ENCODE measurements at places on chromosomes 12 and 14. TPM values are rescaled to one million over a fixed set of nuclear protein-coding genes. Genes with fewer than 3 reads are reported as not detected.
A peak's percentile ranks its signal among the peaks of the same experiment; 100 is the strongest.

DNA sequence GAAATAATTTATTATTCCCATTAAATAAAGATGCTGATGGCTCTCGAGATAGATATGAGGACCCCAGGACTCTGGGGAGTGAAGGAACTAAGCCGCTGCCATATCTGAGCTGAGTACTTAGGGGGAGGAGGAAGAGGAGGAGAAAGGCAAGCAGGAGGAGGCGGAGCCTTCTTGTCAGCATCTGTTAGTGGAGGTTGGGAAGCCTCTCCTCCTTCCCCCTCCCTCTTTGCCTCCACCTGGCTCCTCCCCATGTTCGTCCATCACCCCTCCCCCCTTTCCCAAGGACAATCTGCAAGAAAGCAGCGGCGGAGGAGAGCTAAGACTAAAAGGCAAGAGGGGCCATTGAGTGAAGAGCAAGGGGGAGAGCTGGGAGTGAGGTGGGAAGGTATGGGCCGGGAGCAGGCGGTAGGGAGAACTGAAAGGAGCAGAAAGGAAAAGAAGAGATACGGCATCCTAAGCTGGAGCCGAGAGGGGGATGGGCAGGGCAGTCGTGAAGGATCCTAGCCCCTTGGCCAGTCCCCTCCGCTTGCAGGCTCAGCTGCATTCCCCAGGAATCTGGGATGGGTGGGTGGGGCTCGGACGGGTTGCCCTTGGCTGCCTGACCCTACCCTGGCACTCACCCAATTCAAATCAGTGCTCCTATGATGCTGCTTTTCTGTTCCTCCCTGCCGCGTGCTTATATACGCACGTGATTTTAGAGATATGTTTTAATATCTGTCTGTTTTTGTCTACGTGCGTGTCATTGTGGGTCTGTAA, at the start of gene PFKM:
PFKM (plus strand) TSS at position 287 of the 756 bp plus-strand sequence. CDS start 3,411 bp downstream, outside the sequence.
- DNase-seq: peak; percentile 89

GRCh38 chr12:26275313-26276131, 80.1 kb downstream of the SSPN start:
- no peak for DNase-seq

DNA sequence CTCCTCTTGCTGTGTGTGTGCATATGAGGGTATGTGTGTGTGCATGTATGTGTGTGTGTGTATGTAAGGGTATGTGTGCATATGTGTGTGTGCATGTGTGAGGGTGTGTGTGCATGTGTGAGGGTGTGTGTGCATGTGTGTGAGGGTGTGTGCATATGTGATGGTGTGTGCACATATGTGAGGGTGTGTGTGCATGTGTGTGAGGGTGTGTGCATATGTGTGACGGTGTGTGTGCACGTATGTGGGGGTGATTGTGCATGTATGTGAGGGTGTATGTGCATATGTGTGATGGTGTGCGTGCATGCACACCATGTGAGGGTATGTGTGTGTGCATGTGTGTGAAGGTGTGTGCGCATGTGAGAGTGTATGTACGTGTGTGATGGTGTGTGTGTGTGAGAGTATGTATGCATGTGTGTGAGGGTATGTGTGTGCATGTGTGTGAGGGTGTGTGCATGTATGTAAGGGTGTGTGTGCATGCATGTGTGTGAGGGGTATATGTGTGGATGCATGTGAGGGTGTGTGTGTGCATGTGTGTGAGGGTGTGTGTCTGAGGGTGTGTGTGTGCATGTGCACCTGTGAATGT, 15.4 kb downstream of the DAO start:
- no peak for DNase-seq

- DNase-seq: no peak
Observed at GRCh38 chr12:80717856-80718255, 1.1 kb downstream of the MYF5 start.

DNA sequence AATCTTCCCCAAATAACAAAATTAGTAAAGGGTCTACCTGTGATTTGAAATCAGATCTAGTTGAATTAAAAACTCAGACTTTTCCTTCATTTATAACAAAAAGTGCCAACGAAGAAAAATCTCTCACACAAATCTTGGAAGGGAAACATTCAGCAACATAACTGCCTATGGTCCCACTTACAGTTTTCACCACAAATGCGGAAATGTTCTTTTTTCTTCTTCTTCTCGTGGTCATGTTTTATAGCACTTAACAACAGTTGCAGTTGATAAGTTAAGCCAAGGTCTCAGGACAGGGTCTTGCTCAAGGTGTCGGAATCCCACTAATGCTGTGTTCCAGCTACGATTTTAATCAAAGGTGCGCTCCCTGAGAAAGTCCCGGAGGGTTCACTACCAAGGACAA, 10.1 kb downstream of the RNASE6 start:
- no peak for DNase-seq

GRCh38 chr12:96234591-96235483, 40.7 kb downstream of the ELK3 start:
- DNase-seq: peak; percentile 8

DNA sequence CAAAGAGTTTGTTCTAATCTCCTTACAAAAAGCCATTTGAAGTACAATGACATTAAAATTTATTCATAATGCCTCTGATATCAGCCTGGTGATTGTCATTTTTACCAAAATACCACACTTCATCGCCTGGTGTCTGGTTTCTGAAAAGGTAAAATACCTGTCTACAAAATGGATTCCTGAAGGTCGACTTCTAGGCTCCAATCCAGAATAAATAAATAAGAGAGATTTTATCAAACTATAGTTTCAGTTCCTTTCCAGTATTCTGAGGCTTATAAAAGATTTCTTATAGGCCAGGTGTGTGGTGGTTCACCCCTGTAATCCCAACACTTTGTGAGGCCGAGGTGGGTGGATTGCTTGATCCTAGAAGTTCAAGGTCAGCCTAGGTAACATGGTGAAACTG, 340.7 kb downstream of the SLC16A7 start:
- no peak for DNase-seq

DNA sequence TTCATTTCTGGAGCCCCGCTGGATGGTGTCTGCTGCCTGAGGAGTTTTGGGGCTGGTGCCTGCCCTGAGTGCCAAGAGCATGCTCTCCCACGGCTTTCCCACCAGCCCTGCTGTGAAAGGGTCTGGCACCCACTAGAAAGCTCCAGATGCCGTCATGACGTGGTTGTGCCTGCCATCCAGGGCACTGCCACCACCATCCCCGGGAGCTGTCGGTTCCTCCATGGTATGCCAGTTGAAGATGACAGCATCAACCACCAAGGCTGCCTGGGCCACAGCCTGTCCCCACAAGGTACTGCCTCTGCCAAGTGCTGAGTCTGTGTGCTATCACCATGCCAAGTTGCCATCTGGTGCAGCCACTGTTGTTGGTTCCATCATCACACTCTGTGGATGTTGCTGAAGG, 85.9 kb downstream of the TTC8 start:
- DNase-seq: no peak

DNA sequence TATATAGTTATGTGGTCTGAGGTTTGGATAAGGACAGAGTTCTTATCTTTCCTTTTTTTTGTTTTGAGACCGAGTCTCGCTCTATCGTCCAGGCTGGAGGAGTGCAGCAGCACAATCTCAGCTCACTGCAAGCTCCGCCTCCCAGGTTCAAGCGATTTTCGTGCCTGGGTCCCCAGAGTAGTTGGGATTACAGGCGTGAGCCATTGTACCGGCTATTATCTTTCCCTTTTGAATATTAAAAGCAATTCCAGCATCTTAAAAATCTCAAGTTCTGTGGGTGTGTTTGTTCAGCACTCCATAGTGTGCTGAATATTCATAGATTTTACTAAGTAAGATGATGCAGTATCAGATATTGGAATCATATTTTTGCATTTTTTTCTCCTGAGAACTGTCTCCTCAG, 404.4 kb upstream of the RGS6 start:
- no peak for DNase-seq

GRCh38 chr14:63182968-63183367, 21.3 kb upstream of the RHOJ start:
- no peak for DNase-seq

- no peak for DNase-seq
Observed at GRCh38 chr12:66066929-66067523, 63.5 kb downstream of the LLPH start.

Gene VWF
- total RNA-seq: 292 TPM

Gene HOXC10
- not detected for total RNA-seq

Gene TMEM119
- 16.8 TPM for total RNA-seq

Gene KCNK10
- not detected for total RNA-seq
